ENCODE measurements at places on chromosomes 12 and 14. TPM values are rescaled to one million over a fixed set of nuclear protein-coding genes. Genes with fewer than 3 reads are reported as not detected.

The IFNG-AS1 gene
- not detected for polyA plus RNA-seq

The RNFT2 gene
- polyA plus RNA-seq = 2.6 TPM

The OAS2 gene
- polyA plus RNA-seq = 0.94 TPM

The C1S gene
- 36.5 TPM for polyA plus RNA-seq

The PUS7L gene
- polyA plus RNA-seq = 1.8 TPM

The RD3L gene
- not detected for polyA plus RNA-seq

Measured in pancreas (tissue), 10 donors.